HFFc6 (cell line): ENCODE measurements at places on chromosomes 2 and 18. TPM values are rescaled to one million over a fixed set of nuclear protein-coding genes. Genes with fewer than 3 reads are reported as not detected.

- H3K36me3 ChIP-seq: peaks cover 52% of the 10 kb centered on the region
- H3K27me3 ChIP-seq: no peaks in the 10 kb centered on the region; the same call in 1 of the 2 replicates
- peak; percentile 97 for DNase-seq
- peaks cover 90% of the 10 kb centered on the region for H3K4me1 ChIP-seq
- H3K4me3 ChIP-seq: peak overlapping the region; percentile 68
Observed at GRCh38 chr18:73688851-73689711, 458.6 kb downstream of the FBXO15 start.

- peaks cover 6% of the 10 kb centered on the region for H3K27me3 ChIP-seq
- no peak overlapping the region for H3K4me3 ChIP-seq
- no peaks in the 10 kb centered on the region for H3K4me1 ChIP-seq
- DNase-seq: no peak
- no peak overlapping the region for H3K27ac ChIP-seq
Observed at GRCh38 chr2:120206022-120206581, 17.1 kb downstream of the TMEM185B start.

GRCh38 chr18:35075132-35075531, 33.9 kb downstream of the MAPRE2 start:
- H3K36me3 ChIP-seq: peaks cover 6% of the 10 kb centered on the region; the same call in 1 of the 2 replicates
- no peak overlapping the region for H3K27ac ChIP-seq
- peaks cover 43% of the 10 kb centered on the region for H3K4me1 ChIP-seq

TUBA3E gene
- not detected in 2 replicates for total RNA-seq

DNA sequence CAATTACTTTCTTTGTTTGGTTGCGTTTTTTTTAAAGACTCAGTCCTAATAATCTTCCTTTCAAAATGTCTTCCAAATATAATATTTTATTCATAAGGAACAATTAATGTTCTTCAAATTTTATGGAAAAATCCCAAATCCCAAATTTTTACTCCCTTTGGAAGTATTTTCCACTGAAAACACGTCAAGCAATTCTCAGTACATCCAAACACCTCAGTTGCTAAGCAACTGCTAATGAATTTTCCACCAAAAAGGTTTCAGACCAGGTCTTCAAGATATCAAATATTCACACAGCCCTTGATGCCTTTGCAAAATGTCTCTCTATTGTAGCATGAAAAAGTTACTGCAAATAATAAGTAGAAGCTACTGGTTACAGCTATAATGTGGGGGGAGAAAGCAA, 140.1 kb downstream of the DSEL start:
- H3K4me3 ChIP-seq: no peak overlapping the region
- H3K27me3 ChIP-seq: no peaks in the 10 kb centered on the region
- no peak for DNase-seq
- no peak overlapping the region for H3K27ac ChIP-seq

DNA sequence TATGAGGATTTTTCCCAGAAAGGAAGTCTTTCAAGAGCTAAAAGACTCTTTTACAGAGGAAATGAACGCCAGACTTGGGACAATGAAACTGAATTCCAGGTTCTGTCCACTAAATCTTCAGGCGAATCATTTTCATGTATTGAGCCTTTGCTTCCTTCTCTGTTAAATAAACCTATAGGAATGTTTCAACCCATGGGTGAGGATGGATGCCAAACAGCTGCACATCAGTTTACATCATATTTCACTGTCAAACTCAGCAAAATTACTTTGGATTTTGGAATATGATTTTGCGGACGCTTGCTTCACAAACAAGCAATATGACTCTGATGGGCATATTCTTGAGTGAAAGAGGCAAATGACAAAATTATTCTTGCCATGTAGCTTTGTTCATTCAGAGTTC, 256.1 kb upstream of the ZNF521 start:
- DNase-seq: no peak
- no peaks in the 10 kb centered on the region for H3K4me1 ChIP-seq
- H3K27me3 ChIP-seq: peaks cover 3% of the 10 kb centered on the region
- no peak overlapping the region for H3K27ac ChIP-seq
- no peak overlapping the region for H3K4me3 ChIP-seq

GRCh38 chr2:74742471-74742870, 88.4 kb downstream of the SEMA4F start:
- peaks cover 46% of the 10 kb centered on the region for H3K4me1 ChIP-seq
- peak overlapping the region; percentile 86; the same call in 1 of the 2 replicates for H3K27ac ChIP-seq
